ENCODE measurements at places on chromosomes 2 and 18. TPM values are rescaled to one million over a fixed set of nuclear protein-coding genes. Genes with fewer than 3 reads are reported as not detected.

- H3K4me1 ChIP-seq = peaks cover 14% of the 10 kb centered on the region
- no peak overlapping the region for H3K27ac ChIP-seq
- H3K27me3 ChIP-seq = no peaks in the 10 kb centered on the region
- H3K4me3 ChIP-seq = no peak overlapping the region
Measured at GRCh38 chr2:223041527-223042109, 10.4 kb upstream of the KCNE4 start.

GRCh38 chr2:240140511-240140910 lies at the start of gene OTOS:
Gene OTOS, minus strand, starts transcription at chr2:240140658. Its CDS starts 332 bp downstream, at chr2:240140326.
- no peak within 1 kb of the TSS for H3K4me3 ChIP-seq
- no peaks in the 10 kb centered on the region for H3K4me1 ChIP-seq
- H3K36me3 ChIP-seq = no peaks in the 10 kb centered on the region
- H3K27ac ChIP-seq = no peak within 1 kb of the TSS
- H3K27me3 ChIP-seq = no peaks in the 10 kb centered on the region

CDKL4 gene
- 0.17 TPM for polyA plus RNA-seq

GRCh38 chr2:160680294-160680693 lies 186.7 kb upstream of the RBMS1 start:
- H3K4me3 ChIP-seq = no peak overlapping the region
- H3K27me3 ChIP-seq = no peaks in the 10 kb centered on the region
- no peaks in the 10 kb centered on the region for H3K36me3 ChIP-seq
- H3K27ac ChIP-seq = no peak overlapping the region
- H3K4me1 ChIP-seq = no peaks in the 10 kb centered on the region

GRCh38 chr18:76953156-76953555 lies 130.8 kb downstream of the ZNF236 start:
- H3K4me3 ChIP-seq = no peak overlapping the region
- H3K27me3 ChIP-seq = no peaks in the 10 kb centered on the region
- no peak for DNase-seq
- peaks cover 7% of the 10 kb centered on the region for H3K4me1 ChIP-seq
- no peak overlapping the region for H3K27ac ChIP-seq

DNA sequence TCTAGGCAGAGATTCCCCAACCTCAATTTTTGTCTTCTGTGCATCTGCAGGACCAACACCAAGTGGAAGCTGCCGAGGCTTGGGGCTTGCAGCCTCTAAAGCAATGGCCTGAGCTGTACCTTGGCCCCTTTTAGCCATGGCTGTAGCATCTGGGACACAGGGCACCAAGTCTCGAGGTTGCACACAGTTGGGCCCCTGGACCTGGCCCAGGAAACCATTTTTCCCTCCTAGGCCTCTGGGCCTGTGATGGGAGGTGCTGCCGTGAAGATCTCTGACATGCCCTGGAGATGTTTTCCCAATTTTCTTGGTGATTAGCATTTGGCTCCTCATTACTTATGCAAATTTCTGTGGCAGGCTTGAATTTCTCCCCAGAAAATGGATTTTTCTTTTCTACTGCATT lies 105.7 kb upstream of the LDAH start:
- no peaks in the 10 kb centered on the region for H3K36me3 ChIP-seq
- DNase-seq = no peak
- H3K27ac ChIP-seq = no peak overlapping the region

DNA sequence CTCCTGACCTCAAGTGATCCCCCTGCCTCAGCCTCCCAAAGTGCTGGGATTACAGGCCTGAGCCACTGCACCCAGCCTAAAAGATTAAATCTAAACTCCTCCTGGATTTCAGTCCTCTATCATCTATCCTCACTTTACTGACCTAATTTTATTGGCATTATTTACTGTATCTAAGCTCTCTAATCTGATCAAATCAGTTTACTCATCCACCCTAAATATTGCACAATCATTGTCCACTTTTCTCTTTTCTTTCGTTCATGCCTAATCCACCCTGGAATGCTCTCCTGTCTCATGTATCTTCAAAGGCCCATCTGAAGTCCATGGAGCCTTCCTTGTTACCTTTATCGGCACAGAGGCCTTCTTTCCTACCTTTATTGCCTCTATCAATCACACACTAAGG lies 31.6 kb upstream of the GPR155 start:
- no peak for DNase-seq
- H3K36me3 ChIP-seq = no peaks in the 10 kb centered on the region
- H3K4me3 ChIP-seq = no peak overlapping the region
- no peak overlapping the region for H3K27ac ChIP-seq
- no peaks in the 10 kb centered on the region for H3K4me1 ChIP-seq

DNA sequence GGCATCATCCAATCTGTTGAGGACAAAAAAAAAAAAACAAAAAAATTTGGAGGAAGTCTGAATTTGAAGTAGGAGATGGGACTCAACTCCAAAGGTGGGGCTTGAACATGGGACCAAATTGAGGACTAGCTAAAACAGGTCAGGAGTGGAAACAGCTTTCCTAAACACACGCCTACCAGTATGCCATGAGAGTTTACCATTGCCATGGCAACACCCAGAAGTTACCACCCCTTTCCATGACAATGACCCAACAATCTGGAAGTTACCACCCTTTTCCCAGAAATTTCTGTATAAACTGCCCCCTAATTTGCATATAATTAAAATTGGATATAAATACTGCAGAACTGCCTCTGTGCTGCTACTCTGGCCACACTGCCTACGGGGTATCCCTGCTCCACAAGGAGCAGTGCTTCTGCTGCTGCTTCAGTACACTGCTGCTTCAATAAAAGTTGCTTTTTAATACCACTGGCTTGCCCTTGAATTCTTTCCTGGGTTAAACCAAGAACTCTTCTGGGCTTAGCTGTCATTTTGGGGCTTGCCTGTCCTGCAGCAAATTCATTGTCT lies 73.3 kb upstream of the FSIP2 start:
- no peak overlapping the region for H3K4me3 ChIP-seq
- no peak overlapping the region for H3K27ac ChIP-seq
- no peak for DNase-seq
- no peaks in the 10 kb centered on the region for H3K4me1 ChIP-seq

DNA sequence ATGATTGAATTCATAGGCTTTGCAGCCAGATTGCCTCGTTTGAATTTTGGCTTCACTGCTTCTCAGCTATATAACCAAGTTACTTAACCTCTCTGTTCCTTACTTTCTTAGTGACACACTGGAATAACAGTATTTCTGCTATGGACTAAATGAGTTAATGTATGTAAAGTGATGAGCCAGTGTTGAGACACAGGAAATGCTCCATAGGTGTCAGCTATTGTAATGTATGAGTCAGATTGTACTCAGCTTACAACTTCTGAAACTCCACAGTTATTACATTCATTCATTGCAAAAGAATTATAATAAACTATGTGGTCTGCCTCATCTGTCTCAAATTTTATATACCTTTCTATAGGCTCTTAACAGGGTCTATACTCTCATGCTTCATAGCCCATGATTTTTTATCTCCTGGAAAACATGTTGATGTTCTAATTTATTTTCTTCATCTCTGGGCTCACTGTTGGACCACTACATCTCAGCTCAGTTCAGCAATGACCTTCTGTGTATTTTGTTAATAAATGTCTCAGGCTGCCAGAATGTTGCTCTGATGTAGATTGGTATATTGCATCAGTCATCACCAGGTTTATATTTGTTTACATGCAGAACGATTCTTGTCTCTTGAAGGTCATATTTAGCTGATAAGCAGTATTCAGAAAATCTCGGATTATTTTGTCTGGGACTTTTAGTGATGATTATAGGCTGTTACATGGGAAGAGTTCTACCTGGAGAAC lies 76.2 kb downstream of the MAP3K20 start:
- H3K4me3 ChIP-seq = no peak overlapping the region
- peak overlapping the region; percentile 3 for H3K27ac ChIP-seq
- no peaks in the 10 kb centered on the region for H3K36me3 ChIP-seq
- peaks cover 18% of the 10 kb centered on the region for H3K4me1 ChIP-seq
- no peaks in the 10 kb centered on the region for H3K27me3 ChIP-seq

DNA sequence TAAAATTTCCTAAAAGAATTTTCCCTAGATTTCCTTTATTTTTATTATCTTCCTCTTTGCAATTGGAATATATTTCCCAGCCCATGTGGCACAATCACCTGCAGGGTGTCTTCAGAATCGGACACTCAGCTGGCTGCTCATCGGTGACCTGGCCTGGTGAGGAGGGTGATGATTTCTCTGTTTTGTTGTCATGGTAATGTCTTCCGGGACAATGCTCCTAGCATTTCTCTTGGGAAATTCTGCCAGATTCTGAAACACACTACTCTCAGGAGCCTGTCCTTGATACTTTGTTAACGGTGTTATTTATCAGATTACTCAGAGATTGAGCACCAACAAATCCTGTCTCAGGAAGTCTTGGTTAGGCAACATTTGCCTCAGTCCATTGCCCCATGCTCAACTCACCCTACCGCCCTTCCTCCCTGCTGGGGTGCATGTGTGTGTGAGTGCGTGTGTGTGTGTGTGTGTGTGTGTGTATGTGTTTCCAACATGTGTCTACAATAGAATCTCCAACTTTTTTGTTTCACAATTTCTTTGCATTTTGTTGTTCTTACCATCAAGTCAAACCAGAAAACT lies 70.3 kb downstream of the MYT1L start:
- H3K36me3 ChIP-seq = no peaks in the 10 kb centered on the region
- H3K4me3 ChIP-seq = no peak overlapping the region
- H3K27ac ChIP-seq = no peak overlapping the region
- no peaks in the 10 kb centered on the region for H3K27me3 ChIP-seq
- H3K4me1 ChIP-seq = no peaks in the 10 kb centered on the region
- DNase-seq = no peak

TDRD15 gene
- polyA plus RNA-seq = not detected

DNA sequence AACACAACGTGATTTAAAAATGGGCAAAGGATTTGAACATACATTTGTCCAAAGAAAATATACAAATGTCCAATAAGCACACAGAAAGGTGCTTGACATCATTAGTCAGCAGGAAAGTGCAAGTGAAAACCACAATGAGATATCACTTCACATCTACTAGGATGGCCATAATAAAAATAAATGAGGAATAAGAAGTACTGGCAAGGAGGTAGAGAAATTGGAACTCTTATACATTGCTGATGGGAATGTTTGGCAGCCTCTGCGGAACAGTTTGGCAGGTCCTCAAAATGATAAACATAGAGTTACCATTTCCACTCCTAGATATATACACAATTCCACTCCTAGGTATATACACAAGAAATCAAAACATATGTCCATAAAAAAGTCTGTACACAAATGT lies 51.0 kb upstream of the PGAP1 start:
- peak; percentile 25 for DNase-seq
- H3K4me3 ChIP-seq = no peak overlapping the region
- no peaks in the 10 kb centered on the region for H3K4me1 ChIP-seq
- no peak overlapping the region for H3K27ac ChIP-seq

- H3K36me3 ChIP-seq = no peaks in the 10 kb centered on the region
- no peak for DNase-seq
- no peaks in the 10 kb centered on the region for H3K27me3 ChIP-seq
- no peak overlapping the region for H3K27ac ChIP-seq
Measured at GRCh38 chr2:114864901-114865300, 422.5 kb downstream of the DPP10 start.

EPAS1 gene
- polyA plus RNA-seq = 214 TPM

KHK gene
- 2.4 TPM for polyA plus RNA-seq

GRCh38 chr2:60882971-60883753 lies 1.8 kb downstream of the REL start:
- no peaks in the 10 kb centered on the region for H3K36me3 ChIP-seq
- H3K27me3 ChIP-seq = no peaks in the 10 kb centered on the region
- peak overlapping the region; percentile 94 for H3K27ac ChIP-seq
- H3K4me3 ChIP-seq = peak overlapping the region; percentile 94
- DNase-seq = peak; percentile 75

NCKAP5 gene
- 0.47 TPM for polyA plus RNA-seq

- DNase-seq = no peak
- H3K27me3 ChIP-seq = no peaks in the 10 kb centered on the region
- peaks cover 14% of the 10 kb centered on the region for H3K4me1 ChIP-seq
Measured at GRCh38 chr2:134287323-134287722, 33.5 kb downstream of the MGAT5 start.

GRCh38 chr2:196251132-196251531 lies 79.8 kb upstream of the STK17B start:
- no peaks in the 10 kb centered on the region for H3K27me3 ChIP-seq
- H3K4me3 ChIP-seq = no peak overlapping the region
- peaks cover 12% of the 10 kb centered on the region for H3K36me3 ChIP-seq
- H3K27ac ChIP-seq = no peak overlapping the region
- DNase-seq = no peak
- peaks cover 4% of the 10 kb centered on the region for H3K4me1 ChIP-seq

- no peaks in the 10 kb centered on the region for H3K36me3 ChIP-seq
- no peak overlapping the region for H3K4me3 ChIP-seq
- H3K27ac ChIP-seq = no peak overlapping the region
- H3K4me1 ChIP-seq = no peaks in the 10 kb centered on the region
- DNase-seq = no peak
Measured at GRCh38 chr2:64942693-64943092, 46.5 kb upstream of the SLC1A4 start.

DNA sequence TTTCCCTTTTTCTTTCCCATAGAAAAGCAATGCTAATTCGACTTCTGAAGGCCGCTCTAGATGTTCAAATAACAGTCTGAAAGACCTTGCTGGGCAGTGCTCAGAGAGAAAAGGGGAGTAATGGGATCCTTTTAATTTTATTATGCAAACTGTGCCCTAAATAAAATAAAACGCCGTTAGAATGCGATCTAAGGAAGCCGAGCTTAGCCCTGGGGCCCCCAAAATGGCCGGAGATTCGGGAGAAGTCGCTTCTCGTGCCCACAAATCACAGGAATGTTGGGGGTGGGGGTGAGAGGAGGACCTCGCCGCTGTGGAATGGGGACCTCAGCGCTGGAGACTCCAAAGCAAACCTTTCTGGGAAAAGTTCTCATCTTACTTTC lies 8.4 kb upstream of the POU3F3 start:
- peaks cover 71% of the 10 kb centered on the region for H3K27me3 ChIP-seq
- H3K4me3 ChIP-seq = no peak overlapping the region
- H3K36me3 ChIP-seq = no peaks in the 10 kb centered on the region
- H3K27ac ChIP-seq = no peak overlapping the region

RRM2 gene
- polyA plus RNA-seq = 40.9 TPM

GRCh38 chr18:51461956-51462355 lies 264.5 kb upstream of the MEX3C start:
- DNase-seq = no peak
- H3K4me1 ChIP-seq = no peaks in the 10 kb centered on the region
- H3K27me3 ChIP-seq = no peaks in the 10 kb centered on the region
- no peak overlapping the region for H3K4me3 ChIP-seq
- no peaks in the 10 kb centered on the region for H3K36me3 ChIP-seq

DNA sequence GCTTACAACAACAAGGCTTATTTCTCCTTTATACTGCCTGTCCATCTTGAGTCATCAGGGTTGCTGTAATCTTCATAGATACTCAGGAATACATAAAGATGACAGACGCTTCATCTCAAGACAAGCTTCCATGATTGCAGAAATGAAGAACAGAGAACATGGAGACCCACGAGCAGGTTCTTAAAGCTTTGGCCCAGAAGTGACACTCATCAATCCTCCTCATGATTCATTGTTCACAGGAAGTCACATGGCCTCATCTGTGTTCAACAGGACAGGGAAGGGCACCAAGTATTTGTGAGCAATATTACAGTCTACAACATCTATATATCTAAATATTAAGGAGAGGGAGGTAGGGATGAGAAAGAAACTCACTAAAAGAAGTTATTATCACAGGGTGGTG lies 36.5 kb upstream of the PGAP1 start:
- no peaks in the 10 kb centered on the region for H3K27me3 ChIP-seq
- H3K27ac ChIP-seq = no peak overlapping the region
- H3K36me3 ChIP-seq = no peaks in the 10 kb centered on the region

TEKT4 gene
- not detected for polyA plus RNA-seq

QPCT gene
- polyA plus RNA-seq = 17.2 TPM

- no peaks in the 10 kb centered on the region for H3K36me3 ChIP-seq
- no peaks in the 10 kb centered on the region for H3K4me1 ChIP-seq
- no peak overlapping the region for H3K4me3 ChIP-seq
- peak; percentile 56 for DNase-seq
- no peak overlapping the region for H3K27ac ChIP-seq
- no peaks in the 10 kb centered on the region for H3K27me3 ChIP-seq
Measured at GRCh38 chr2:119290859-119291587, 67.4 kb downstream of the STEAP3 start.

CFAP53 gene
- 0.12 TPM for polyA plus RNA-seq

Measured in endothelial cell of umbilical vein (primary cell).